Nucleus accumbens (tissue), 56 donors: ENCODE measurements at places on chromosomes 11 and 22.

GRCh38 chr11:87219266-87219665 lies 181.5 kb downstream of the TMEM135 start:
- DNase-seq, result no peak

- peak; percentile 16 for DNase-seq
Measured at GRCh38 chr22:17896586-17896985, 122.3 kb upstream of the BID start.

DNA sequence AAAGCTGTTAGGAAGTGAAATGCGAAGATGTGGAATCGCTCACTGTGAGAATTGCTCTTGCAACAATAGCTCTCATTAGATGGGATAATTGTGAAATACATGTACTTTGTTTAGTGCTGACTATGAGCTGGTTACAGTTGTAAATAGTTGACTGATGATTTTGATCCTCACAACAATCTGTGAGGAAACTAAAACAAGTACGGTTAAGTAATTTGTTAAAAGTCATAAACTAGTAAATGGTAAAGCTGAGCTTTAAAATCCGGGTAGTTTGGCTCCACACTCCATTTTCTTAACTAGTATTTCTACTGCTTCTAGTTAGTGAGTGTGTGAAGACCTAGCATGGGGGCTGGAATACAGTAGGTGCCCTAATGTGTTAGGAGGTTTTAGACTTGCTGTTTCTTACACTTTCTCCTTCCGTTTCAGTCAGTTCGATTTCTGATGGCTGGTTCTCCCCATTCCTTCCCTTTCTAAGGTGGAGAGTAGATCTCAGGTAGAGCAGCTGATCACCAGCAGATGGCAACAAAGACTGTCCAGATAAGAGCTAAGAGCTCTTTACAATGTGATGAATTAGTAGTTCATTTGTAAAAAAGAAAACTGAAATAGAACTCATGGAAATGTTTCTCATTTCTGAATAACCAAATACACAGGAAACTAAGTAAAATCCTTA lies 16.3 kb upstream of the CYP2R1 start:
- DNase-seq, result peak; percentile 1

- no peak for DNase-seq
Measured at GRCh38 chr11:71203681-71204080, 48.7 kb downstream of the SHANK2 start.

DNA sequence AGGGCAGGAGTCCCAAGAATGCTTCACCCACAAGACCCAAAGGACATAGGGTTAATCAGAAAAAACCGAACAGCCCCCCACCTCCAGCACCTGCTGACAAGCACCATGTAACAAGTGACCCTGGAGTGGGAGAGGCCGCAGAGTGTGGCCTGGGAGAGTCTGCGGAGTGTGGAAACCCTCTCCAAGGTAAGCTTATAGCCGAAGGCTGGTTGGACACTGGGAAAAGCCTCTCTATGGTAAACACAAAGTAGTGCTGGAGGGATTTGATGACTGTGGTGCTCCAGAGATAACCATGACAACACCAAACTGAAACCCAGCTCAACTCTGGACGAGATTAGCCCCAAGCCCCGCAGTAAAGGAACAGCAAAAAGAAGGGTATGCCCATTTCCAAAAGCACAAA lies 19.2 kb downstream of the ASCL2 start:
- no peak for DNase-seq

DNA sequence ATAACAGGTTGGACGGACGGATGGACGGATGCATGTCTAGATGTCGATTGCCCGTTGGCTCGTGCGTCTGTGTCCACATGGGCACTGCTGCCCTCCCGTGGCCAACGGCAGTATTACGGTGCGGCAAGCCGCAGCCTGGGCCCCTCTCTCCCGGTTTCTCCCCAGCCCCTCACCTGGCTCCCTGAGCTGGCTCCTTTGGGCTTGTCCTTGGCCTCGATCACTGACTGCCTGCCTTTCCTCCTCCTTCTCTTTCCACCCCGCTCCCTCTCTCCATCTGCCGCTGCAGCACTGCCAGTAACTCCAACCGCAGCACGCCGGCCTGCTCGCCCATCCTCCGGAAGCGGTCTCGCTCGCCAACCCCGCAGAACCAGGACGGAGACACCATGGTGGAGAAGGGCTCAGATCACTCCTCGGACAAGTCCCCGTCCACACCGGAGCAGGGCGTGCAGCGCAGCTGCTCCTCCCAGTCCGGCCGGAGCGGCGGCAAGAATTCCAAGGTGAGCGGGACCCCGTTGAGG lies 77.3 kb downstream of the SCN3B start:
- DNase-seq, result peak; percentile 51

- DNase-seq, result no peak
Measured at GRCh38 chr22:17064498-17065100, 20.2 kb upstream of the IL17RA start.

DNA sequence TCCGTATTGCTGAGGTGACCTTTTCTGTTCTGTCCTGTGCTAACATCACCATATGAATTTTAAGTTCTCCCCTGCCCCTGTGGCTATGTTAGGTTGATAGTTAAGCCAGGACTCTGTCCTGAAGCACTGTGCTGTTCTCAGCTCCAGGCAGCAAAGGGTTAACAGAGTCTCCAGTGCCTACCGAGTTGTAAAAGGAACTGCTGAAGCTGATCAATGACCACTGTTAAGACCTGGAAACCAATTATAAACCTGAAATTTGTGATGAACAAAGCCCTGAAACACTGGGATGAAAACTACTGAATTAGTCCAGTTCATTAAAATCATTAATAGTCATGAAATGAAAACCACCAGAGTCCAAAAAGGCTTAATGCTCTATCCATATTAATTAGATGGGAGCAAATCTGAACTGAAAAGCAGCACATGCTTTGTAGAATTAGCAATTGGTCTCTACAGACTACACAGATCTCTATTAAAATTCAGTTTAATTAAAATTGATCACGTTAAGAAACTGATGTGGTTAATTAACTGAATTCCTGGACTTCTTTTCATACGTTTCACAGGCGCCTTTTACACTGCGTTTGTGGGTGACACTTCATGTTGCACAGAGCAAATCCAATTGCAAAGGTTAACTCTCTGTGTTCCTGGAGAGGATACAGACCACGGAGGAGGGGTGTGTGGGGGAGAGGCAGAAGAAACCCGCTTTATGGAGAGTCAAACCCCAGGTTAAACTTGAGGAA lies 188.5 kb upstream of the MPPED2 start:
- no peak for DNase-seq

DNA sequence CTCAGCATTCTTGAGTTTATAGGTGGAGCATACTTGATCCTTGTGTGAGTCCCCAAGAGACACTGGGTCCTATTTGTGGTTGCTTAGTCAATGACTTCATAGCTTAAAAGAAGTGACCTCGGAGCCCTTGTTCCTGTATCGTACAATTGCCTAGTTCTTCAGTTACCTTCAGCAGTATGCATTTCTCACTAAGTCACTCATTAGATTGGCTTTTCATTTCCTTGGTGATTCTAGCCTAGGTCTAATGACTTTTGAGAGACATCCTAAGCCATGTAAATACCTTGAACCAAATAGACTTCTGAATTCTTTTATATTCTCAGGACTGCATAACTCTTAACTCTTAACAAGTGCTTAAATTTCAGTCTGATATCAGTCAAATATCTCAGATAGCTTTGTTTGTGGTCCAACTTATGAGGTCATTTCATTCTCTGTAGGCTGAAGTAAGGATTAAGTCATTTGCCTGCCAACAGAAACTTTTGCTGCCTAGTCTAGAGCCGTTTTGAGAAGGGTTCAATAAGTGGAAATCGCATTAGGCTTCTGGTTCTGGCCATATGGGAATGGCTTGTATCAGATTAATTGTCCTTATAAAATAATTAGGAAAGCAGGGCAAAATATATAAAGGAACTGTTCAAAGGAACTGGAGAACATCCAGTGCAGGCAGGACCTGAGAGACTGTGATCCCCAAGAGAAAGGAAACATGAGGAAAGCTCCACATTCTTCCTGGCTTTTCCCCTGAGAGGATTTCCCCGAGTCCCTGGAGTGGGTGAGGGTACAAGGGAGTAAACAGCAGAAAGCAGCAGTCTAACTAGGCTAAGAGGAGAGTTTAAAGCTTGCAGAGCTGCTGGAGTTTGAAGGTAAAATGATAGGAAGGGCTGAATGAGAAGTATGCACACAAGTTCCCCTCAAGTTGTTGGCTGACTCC lies 39.9 kb downstream of the TRAF6 start:
- DNase-seq, result no peak

- DNase-seq, result no peak
Measured at GRCh38 chr11:83161610-83162199, 4.8 kb downstream of the PCF11 start.

DNA sequence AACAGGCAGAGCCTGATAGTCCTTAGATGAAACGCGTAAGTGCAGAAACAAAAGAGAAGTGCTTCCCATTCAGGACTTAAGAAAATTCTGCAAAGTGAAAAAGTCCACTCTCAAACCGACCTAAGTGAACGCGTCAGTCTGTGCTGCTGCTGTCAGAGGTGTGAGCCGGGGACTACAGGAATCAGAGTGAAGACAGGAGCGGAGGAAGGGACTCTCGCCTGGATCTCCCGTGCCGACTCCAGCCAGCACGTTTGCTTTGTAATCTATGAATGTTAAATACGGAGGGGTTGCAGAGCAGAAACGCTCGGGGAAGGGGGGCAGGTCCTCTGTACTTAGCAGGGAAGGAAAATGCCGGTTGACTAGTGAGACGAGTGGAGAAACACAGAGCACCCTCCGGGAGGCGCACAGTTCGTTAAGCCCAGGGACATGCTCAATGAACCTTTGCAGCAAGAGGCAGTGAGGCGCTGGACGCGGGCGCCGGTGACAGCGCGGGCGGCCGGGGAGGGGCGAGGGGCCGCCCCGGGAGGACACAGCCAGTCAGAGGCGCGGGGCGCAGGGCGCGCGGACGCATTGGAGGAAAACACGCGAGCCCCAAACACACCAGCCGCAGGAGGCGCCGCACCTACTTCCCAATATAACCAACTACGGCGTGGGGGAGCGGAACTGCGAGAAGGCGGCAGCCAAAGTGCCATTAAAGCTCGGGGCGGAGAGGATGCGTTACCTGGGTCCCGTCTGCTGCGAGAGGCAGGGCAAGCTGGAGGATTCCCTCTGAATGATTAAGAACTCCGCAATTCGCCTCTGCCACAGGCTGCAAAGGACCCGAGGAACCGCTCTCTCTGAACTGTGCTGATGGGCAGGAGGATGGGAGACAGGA lies at the start of gene CNTN5:
CNTN5 (plus strand) TSS at position 598 of the 874 bp plus-strand sequence.
- no peak for DNase-seq

GRCh38 chr11:132158696-132159095 lies 788.3 kb downstream of the NTM start:
- DNase-seq, result no peak

GRCh38 chr22:48937032-48937639 lies 890.5 kb downstream of the BRD1 start:
- DNase-seq, result no peak

GRCh38 chr11:128480066-128480465 lies 107.3 kb downstream of the ETS1 start:
- DNase-seq, result no peak

DNA sequence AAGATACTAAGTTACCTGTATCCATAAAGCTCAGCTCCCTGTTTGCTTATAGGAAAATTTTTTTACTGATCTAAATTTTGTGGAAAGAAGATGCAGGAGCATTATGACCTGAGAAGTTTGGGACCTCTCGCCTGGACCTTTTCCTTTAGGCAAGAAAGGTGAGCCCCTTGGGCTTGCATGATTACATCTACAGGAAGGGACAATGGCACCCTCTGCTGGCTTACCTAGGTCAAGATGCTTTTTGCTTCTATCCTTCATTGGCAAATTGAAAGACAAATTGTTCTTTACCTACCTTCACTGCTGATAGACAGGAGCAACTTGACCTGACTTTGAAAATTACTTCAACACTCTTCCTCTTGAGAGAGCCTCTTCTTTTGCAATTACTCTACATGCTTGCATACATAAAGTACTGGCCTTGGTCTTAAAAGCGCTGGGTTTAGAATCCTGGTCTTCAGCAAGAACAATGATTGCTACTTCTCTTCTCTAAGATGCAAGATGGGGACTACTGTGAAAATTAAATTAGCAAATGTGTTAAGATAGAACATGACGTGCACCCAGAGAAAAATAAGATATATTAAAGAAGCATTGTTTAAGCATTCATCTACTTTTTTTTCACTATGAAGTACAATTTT lies 147.2 kb downstream of the TRPC6 start:
- DNase-seq, result no peak

- DNase-seq, result peak; percentile 14
Measured at GRCh38 chr11:100687630-100688395, 725 bp downstream of the ARHGAP42 start.

DNA sequence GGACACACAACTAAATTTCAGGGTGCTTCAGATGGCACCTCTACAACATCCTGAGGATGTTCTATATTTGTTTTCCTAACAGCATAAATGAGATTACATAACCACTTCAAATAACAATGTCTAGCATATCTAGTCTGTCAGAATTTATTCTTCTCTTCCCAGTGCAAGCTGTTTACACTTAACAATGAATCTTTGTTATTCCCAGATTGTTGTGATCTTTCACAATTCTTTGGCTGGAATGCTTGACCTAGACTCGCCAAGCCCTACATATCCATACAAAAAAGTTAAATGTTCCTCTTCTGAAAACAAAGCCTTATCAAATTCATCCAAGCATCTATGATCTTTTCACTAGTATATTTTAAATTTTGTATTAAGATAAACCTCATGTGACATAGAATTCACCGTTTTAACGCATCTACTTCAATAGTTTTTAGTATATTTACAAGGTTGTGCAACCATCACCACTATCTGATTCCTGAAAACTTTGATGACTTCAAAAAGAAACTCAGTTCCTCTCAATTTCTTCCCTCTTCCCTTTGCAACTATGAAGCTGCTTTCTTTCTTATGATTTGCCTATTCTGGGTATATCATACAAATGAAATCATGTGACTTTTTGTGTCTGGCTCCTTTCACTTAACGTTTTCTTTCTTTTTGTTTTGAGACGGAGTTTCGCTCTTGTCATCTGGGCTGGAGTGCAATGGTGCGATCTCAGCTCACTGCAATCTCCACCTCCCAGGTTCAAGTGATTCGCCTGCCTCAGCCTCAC lies 61.7 kb upstream of the CHRNA10 start:
- DNase-seq, result no peak

GRCh38 chr11:33259869-33260268 lies 2.7 kb downstream of the HIPK3 start:
- no peak for DNase-seq

DNA sequence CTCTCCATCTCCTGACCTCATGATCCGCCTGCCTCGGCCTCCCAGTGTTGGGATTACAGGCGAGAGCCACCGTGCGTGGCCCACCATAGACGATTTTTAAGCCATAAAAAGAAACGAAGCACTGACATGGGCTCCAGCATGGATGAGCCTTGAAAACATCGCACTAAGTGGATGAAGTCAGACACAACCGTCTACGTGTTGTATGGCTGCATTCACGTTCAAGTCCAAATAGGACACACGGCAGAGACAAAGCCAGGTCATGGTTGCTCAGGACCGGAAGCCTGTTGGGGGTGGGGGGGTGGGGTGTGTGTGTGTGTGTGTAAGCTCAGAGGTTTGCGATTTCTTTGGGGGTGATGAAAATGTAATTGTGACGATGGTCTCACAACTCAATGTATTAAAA lies 10.0 kb downstream of the RRP7A start:
- no peak for DNase-seq

DNA sequence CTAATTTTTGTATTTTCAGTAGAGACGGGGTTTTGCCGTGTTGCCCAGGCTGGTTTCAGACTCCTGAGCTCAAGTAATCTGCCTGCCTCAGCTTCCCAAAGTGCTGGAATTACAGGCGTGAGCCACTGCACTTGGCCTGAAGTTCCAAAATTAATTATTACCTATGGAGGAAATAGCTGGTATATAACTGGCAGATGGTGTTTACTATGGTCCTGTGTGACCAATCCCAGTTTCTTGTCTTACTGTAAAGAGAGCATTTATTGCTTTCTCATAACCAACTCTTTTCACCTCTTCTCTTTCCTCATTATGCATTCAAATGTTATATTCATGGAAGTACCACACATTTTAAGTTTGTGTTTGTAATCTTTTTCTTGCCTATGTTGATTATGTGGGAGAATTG lies 24.2 kb upstream of the ACAT1 start:
- DNase-seq, result no peak
